ENCODE measurements at places on chromosomes 2 and 18. TPM values are rescaled to one million over a fixed set of nuclear protein-coding genes. Genes with fewer than 3 reads are reported as not detected.

Gene RABL2A
- 9.5 TPM for total RNA-seq

Gene TMEM169
- 0.43 TPM for total RNA-seq

Gene GMCL1
- 10.7 TPM for total RNA-seq

Gene HOXD12
- not detected for total RNA-seq

Gene MOGAT1
- total RNA-seq = not detected

Gene PIEZO2
- total RNA-seq = 2.4 TPM

Gene OTX1
- total RNA-seq = 0.20 TPM

DNA sequence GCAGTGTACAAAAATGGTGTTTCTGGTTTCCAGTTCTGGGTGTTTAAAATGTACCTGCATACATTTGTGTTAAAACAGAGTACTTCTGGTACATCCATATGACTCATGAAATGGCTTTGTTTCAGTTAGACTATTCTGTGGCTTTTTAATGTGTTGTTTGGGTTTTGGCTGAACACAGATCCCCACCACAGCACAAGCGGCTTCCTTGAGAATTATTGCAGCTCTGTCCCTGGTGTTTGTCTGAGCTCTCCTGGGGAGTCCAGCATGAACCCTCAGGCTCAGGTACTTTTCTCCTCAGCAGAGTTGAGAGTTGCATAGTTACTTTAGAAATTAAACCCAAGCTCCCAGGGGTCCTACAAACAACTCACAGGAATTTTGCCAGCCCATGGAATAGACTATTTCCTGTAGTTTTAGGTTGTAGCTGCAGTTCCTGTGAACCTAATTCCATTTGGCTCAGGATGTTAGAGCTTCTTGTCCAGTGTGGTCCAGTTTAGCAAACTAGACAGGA is 64.8 kb upstream of the EML6 start:
- no peak for DNase-seq

GRCh38 chr18:47163241-47163640 is 12.9 kb downstream of the IER3IP1 start:
- DNase-seq = no peak

GRCh38 chr18:76463358-76463757 is 31.7 kb downstream of the ZNF516 start:
- DNase-seq = no peak

DNA sequence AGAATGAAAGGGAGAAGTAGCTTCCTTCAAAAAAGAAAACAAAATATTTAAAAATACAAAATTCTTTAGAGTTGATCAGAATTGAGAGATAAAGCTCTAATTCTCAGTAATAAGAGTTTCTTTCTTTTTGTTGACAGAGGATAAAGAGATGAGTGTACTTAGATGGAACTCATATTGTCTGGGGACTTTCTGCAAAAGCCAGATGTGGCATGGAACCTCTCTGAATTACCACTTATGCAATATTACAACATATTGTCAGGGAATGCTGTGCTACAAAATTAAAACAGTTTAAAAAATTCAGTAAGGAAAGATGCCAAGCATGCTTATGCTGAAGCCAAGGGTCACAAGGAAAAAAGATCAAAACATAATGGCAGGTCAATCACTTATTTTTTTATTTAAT is 386.6 kb upstream of the LRATD1 start:
- DNase-seq = no peak

DNA sequence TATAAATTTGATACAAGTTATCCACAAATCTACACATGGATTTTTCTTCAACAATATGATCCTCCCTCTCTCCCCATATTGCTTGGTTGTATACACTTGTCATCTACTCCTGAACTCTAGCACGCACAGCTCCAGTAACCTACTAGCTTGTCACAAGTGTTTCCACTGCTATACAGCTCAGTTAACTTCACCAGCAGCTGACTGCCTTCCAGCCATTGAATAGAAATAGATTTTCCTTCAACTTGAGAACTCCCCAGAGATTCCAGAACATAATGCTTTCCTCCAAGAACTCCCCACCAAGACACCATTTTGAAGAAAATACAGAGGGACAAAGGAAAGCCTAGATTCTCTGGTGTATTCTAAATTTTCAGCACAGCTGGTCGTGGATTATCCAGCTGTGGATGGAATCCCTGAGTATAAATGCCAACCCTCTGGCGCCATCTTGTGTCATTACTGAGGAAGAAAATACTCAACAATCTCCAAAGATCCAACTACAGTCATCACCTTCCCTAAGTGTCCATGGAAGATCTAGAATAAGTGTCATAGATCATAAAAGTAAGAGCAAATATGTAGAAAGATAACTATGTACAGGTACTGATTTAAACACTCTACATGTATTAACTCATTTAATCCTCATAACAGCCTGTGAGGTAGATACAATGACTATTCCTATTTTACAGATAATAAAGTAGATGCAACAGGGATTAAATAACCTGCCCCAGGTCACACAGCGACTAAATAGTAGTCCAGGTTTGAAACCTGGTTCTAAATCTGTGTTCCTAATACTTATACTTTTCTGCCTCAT is 156.7 kb downstream of the ARHGAP28 start:
- DNase-seq = peak; percentile 71

DNA sequence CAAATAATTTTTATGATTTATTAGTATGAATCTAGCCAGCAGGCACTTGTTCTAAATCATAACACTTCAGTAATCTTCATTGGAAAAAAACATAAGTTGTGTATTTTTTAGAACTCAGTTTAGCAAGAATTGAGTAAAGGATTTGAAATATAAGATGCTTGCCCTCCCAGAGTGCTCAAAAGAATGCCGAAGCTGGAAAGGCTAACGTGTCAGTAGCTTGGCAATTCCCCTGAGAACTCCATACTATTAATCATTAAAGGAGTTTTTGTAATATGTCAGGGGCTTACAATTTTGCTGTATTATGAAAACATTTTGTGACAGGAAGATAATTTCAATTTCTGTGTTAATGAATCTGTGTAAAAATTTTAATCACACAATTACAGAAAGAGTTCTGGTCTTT is 122.7 kb downstream of the GULP1 start:
- DNase-seq = no peak

DNA sequence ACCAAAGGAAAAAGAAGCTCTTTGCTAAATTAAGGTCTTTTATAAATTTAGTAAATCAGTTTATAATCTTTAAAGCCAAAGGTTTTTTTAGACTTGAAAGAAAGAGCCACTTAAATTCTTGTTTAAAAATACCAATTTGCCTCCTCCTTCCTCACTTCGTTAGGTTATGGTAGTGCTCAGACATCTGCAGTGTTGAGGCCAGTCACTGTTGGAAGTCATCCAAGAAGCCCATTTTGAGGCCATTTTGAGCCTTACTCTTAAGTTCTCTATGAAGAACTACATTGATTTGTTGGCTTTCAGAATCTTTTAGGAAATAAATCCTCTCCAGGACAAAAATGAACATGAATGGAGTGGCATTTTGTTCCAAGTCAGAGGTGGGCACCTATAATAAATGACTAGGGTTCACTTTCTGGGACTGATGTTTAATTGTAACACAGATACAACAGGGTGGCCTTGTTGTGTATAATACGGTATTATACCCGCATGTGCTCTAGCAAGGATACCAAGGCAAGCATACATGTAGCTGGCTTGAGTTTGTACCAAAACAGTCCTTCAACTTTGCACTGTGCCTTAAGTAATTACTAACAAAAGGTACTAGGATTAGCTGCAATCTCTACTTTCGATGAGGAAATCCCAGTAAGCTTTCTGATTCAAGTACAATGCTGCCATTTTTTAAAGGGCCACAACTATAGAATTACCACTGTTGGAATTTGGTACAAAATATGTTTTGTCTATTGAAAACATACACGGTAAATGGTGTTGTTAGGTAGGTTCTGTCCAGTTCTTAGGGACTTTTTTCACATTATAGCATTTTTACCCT is 22.8 kb downstream of the SLC66A3 start:
- DNase-seq = no peak

GRCh38 chr2:230998882-230999281 is 3.0 kb downstream of the SPATA3 start:
- no peak for DNase-seq

GRCh38 chr2:133680343-133681049 is 112.2 kb upstream of the NCKAP5 start:
- DNase-seq = no peak

DNA sequence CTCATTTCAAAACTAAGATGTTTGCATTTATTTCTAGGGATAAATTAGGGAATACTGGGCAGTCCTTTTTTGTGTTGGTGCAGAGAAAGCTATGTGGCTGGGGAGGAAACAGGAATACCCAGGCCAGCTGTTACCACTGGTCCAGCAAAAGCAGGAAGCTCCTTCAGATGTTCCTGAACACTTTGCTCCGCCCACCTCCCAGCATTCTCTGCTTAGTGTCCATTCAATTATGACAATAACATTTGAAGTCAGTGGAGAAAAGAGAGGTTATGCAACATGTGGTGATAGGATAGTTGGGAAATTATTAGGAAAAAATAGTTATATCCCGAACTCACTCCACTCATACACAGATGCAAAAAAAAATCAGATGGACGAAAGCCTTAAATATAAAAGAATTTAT is 22.1 kb upstream of the ARPC2 start:
- no peak for DNase-seq

- no peak for DNase-seq
Observed at GRCh38 chr18:58148954-58149471, 105.0 kb downstream of the NEDD4L start.

DNA sequence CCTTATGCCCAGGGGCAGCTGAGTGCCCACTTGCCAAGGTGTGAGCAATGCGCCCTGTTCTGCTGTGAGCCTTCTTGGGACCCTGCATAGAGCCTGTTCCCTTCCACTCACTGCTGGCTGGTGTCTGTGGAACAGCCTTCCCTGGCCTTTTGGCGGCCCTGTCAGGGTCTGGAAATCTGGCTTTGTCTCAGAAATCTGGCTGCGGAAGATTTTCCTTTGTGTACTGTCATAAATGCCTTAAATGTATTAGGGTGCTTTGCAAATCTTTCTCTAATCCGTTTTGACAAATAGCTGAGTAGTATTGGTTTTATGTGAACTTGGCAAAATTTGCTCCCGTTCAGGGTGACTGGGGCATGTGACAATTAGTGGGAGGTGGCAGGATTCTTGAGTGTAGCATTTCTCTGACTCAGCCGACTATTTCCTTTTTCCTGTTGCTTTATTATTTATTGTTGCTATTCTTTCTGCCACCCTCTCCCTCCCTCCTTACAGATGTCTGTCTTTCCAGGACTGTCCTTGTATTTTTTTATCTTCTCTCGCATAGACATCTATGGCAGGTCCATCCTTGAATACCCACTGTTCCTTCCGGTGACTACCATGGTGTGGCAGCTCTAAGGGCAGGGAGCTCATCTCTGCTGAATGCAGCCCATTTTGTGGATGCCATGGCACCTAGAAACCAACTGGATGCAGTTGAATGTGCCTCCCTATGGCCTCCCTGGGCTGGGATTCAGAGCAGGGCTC is 41.8 kb downstream of the LDLRAD4 start:
- DNase-seq = no peak

DNA sequence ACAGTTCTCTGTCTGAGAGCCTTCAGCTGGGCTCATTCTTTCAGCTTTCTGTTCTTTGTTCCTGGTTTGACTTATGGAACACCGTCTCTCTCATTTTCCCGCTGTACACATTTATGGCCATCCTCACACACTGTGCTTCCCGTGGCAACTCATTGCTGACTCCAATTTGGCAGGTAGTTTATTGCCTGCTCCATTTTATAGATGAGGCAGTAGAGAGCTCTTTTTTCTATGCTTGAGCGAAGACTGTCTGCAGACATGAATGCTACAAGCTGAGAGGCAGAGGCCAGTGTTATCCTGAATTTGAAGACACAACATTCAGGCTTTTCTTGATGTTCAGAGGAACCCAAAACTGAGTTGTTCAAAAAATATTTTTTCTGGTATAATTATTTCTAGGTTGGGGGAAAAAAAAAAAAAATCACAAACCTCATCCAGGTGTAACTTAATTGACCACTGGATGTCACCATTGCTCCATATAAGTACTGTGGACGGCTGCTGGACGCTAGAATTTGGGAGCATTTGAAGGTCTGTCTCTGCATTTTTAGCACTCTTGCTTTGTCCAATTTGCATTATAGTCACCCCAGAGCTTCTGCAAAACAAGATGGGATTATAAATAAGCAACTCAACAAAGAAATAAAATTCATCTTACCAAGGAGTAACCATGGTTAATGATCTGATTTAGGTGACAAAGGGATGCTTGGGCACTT is 83.5 kb downstream of the HRH4 start:
- DNase-seq = no peak

DNA sequence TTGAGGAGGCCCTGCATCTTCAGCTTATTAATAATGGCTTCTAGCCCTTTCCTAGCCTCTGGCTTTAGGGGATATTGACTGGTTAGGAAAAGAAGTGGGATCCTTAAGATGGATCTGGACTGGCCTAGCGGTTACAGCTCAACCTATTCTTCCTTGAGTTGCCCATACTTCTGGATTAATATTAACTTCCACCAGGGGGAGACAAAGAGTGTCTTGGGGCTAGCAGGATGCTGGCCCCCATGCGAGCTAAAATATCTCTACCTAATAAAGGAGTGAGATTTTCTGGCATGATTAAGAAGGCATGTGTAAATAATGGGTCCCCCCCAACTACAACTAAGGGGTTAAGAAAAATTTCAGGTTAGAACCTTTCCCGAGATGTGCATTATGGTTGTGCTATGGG is 23.2 kb upstream of the PLA2R1 start:
- no peak for DNase-seq

GRCh38 chr2:69565431-69565839 is 78.1 kb downstream of the AAK1 start:
- peak; percentile 53 for DNase-seq

DNA sequence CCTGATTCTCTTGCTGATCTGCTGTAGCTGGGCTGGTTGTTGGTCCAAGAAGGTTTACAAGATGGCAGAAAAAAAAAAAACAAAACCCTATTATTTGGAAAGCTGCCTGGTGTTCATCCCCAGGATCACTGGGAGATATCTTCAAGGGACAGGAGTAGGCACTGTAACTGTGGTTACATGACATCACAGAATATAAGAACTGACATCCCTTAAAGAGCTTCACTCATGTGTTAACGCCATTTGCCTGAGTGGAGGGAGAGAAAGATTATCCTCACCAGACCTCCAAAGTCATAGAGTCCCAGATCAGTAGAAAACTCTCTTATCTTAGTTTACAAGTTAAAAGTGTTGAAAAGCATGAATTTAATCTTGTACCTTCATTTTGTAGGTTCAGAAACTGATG is 95.3 kb upstream of the BZW1 start:
- DNase-seq = no peak

- no peak for DNase-seq
Observed at GRCh38 chr18:57014772-57015413, 132.0 kb upstream of the BOD1L2 start.

GRCh38 chr2:44753552-44754285 is 187.8 kb upstream of the SIX3 start:
- DNase-seq = no peak

- DNase-seq = no peak
Observed at GRCh38 chr18:24168496-24168895, 29.6 kb downstream of the CABYR start.

- DNase-seq = no peak
Observed at GRCh38 chr2:176098366-176099158, 1.0 kb upstream of the HOXD12 start.

GRCh38 chr18:35247412-35248249 is 6.8 kb downstream of the ZNF397 start:
- no peak for DNase-seq

- DNase-seq = no peak
Observed at GRCh38 chr18:71336576-71337210, 1047.8 kb downstream of the SOCS6 start.

GRCh38 chr2:212994976-212995375 is 156.4 kb downstream of the IKZF2 start:
- no peak for DNase-seq

Data from ovary (tissue), 10 donors.